Activated naive CD8-positive, alpha-beta T cell treated with anti-CD3 and anti-CD28 coated beads, Interleukin-2, amount 50 U/mL, for 16 hours (primary cell): ENCODE measurements at places on chromosomes 16 and 17.

- no peak for DNase-seq
These were observed 317.3 kb downstream of the FOXL1 start for GRCh38 chr16:86895606-86896005.

DNA sequence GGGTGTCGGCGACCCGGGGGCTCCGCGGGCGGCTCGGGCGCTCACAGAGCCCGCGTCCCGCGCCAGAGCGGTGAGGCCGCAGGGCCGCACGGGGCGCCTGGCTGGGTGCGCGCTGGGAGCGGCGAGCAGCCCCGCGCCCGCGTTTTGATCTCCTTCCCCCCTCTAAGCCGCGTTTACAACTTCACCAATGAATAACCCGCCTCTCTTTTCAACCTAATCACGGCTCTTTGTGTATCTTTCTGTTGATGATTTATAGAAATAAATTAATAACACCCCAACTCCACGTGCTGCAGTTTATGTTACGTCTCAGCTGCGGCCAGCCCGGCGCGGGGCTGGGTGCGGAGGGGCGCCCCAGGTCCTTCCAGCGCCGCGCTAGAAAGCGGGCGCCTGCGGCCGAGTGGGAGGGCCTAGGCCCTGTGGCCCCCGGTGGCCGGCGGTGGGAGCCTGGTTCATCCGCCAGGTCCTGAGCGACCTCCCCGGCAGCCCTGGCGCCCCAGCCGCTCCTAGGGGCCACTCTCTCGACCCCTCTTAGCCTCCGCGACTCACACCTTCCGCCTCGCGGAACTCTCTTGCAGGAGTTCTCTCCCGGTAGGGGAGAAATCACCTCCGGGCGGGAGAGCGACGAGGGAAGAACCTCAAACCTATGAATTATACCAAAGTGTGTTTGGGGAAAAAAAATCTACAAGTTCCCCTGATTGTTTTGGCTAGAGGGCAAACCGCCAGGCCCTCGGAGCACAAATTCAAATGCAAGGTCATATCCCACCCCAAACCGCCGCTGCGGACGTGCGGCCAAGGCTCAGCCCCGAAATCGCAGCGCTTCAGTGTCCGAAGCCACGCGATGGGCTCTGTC, 1.9 kb downstream of the HNF1B start:
- no peak for DNase-seq

- DNase-seq = no peak
These were observed 47.1 kb downstream of the SPACA3 start for GRCh38 chr17:33038740-33039139.

GRCh38 chr16:58503863-58504688, 4.1 kb downstream of the NDRG4 start:
- DNase-seq = no peak

GRCh38 chr17:80698297-80698696, 153.7 kb downstream of the RPTOR start:
- no peak for DNase-seq

DNA sequence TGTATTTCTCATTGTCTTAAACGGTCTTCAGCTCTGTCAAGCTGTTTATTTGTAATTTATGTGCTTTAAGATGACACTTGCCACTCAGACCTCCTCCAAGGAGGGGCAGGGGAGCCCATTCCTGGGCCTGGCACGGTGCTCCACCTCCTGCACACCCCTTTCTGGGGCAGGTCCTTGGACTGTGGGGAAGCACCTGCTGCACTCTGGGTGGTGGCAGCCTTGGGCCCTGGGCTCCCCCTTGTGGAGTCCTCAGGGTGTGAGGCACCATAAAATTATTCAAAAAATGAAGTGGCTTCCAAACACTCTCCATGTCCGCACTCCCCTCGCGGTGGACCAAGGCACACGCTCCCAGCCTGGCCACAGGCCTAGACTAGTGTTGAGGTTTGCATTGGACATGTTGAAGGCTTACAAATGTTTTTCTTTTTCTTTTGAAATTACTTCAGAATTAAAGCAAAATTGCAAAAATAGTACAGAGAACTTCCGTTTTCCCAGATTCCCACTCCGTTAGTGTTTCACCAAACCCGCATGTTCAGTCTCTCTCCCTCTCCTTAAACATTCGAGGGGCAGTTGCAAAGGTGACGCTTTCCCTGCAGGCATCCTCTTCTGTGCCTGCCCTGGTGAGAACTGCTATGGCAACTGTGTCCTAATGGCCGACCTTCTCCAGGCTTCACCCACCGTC, 32.4 kb downstream of the FOXK2 start:
- DNase-seq = peak; percentile 48

DNA sequence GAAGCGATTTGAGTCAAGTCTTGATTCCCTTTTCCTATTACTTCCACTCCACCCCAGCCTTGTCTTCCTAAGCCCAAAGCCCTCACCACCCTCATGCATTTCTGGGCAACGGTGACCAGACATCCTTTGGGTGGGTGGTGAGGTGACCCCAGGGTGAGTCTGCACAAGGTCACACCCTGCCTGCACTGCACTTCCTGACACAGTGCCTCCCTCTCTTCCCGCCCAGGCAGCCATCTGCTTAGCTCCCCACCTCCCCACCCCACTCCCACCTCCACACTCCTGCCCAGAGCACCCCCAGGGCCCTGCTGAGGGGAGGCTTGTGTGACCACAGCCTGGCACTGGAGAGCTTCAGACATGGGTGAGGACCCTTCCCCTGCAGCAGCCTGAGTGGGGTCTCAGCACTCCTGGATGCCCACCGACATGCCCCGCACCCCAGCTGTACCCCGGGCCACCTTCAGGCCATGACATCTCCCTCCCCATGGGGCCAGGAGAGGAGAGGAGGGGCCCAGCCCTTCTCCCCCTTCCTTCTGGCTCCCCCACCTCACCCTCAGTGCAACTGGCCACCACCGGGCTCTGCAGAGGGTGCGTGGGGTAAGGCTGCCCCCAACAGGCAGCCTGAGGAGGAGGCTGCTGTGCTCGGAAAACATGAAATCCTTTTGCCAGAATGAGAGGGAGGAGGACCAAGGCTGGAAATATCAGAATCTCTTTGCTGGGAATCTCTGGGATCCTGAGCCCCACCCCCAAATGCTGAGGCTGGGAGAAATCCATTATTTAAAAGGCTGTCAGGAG, 68.6 kb downstream of the CCT6B start:
- no peak for DNase-seq

DNA sequence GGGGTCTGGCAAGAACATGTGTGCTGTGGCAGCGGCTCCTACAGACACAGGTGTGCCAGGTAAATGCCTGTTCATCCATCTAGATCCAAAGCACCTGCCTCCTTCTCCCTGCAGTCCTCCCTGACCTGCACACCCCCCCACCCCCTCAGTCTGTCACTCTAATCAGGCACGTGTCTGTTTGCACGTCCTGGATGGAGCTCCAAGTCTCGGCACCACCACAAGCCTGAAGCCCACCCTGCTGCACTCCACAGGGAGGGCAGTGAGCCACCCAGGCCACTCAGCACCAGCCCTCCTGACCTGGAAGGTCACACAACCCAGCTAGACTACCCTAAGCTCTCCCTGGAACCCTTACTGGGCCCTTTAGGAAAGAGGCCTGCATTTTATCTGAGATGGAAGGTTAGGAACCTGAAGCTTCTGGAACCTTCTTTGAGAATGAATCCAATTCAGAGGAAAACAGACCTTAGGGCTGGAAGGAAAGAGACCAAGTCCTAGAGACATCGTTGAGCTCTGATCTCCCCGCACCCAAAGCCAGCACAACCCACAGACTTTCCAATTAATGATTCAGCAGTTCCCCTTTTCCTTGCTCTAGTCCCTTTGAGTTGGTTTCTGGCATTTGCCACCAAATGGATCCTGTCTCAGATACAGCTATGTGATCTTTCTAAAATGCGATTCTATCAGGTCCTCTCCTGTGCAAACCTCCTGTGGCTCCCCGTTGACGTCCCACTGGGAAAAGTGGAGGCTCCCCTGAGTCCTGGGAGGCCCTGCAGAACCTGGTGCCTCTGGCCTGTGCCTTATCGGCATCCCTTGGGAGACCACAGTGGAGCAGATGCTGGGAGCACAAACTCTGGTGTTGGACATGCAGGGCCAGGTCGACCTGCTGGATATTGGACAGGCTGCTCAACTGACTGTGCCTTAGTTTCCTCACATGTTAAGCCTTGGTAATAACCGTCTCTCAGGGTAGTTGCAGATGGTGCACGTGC, 67.9 kb downstream of the PRMT7 start:
- no peak for DNase-seq

DNA sequence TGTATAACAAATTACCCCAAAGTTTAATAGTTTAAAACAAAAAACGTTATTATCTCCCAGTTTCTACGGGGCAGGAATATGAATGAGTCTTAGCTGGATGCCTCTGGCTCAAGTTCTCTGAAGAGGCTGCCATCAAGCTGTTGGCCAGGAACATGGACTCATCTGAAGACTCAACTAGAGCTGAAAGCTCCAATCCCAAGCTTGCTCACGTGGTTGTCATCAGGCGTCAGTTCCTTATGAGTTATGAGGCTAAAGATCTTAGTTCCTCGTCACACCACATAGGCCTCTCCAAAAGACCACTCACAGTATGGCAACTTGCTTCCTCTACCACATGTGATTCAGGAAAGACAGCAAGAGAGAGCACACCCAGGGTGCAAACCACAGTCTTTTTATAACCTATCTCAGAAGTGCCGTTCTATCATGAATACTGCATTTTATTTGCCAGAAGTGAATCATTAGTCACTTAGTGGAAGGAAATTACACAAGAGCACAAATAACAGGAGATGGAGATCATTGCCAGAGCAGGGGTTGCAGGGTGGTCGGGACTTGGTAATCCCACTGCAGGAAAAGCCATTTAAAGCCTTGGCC, 48.7 kb upstream of the NLK start:
- DNase-seq = no peak

DNA sequence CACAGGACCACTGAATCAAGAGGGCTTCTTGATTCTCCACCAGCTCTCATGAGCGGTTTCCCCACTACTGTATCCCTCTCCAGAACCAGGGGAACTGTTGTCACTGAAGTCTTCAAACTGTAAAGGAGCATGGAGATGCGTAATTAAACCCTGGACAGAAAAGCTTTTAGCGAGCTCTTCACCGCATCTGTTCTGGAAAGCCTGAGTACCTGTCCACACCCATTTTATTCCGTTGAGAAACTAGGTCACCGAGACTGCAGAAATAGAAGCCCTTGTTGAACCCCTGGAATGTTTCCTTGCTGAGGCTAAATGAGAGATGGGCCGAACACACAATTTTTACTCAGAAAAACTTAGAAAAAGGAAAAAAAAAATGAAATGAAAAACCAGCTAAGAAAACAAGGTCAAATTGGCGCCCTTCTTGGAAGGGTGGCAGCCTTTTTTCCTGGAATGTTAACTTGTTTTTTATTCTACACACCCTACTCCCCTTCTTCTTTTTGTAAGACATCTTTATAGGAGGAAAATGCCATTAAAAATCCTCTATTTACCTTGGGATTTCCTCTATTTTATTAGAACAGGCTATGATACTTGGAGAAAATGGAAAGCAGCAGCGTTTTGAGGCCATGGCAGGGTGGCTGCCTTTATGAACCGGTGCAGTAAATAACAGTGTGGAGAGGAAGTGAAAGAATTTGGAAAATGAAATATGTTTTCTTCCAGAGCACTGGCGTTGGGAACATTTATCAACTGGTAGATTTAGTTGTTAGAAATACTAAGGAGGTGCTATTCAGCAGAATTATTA, 52.6 kb upstream of the CRISPLD2 start:
- no peak for DNase-seq

DNA sequence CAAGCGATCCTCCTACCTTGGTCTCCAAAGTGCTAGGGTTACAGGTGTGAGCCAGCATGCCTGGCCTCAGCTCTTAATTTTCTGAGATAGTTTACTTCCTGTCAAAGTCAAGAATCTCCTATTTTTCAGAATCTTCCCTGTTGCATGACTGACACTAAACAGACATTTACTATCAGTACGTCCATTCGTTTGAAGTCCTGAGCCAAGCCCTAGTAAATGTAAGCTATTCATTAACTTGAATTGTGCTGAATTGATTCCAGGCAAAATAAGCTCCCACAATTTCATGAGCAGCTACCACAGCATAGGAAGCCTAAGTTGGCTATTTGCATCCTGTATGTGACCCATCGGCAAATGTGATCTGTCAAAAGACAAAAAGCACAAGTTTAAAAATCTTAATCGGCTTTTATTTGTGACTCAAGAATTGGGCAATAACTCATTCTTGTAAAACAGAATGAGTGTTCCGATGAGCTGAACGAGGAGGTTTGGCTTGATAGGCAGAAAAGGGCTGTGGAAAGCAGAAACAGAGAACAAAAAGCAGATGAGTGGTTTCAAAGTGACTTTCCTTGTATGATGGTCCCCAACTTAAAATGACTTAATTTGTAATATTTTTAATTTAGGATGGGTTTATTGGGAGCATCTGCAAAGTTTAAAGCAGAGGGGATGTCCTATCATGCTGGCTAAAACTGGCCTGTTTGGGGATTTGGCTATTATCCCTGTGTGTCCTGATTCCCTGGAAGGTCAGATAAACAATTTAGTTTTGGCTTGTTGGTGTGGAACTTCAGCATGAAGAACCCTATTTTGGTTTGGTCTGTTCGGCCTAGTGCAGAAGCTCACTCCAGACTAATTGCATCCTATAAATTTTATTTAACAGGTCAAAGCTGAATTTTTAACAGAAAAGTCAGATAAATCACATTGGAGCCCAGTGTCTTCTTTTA, 14.2 kb downstream of the RNF112 start:
- DNase-seq = no peak

- DNase-seq = no peak
These were observed 76.2 kb upstream of the KSR1 start for GRCh38 chr17:27379888-27380533.

GRCh38 chr17:55575058-55575636, 63.9 kb upstream of the SMIM36 start:
- no peak for DNase-seq

- no peak for DNase-seq
These were observed 35.3 kb downstream of the ADGRG5 start for GRCh38 chr16:57577691-57578224.

DNA sequence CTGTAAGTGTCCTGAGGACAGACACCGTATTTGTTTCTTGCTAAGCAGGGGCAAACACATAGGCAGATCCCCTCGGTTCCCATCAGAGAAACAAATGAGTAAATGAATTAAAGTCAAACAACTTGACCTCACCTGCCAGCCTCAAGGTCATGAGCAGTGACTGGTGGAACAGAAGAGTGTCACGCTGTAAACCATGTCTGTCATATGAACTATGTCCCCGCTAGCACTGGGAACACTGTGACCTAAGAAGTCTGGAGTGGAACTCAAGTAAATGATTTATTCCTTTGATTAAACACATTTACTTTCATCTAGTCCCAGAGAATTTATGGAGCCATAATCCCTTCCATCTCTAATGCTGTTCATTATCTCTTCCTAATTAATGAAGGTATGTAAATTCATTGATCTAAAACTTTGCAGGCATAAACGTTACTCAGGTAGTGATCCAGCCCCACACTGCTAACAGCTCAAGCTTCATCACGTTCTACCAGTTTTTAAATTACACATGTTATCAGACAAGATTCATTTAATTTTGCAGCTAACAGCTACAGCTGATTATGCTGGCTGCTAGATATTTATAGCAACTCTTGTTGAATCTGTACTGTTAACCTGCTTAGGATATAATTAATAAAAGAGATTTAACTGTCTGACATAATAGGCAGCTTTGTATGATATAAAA, 38.7 kb downstream of the CPPED1 start:
- DNase-seq = no peak

DNA sequence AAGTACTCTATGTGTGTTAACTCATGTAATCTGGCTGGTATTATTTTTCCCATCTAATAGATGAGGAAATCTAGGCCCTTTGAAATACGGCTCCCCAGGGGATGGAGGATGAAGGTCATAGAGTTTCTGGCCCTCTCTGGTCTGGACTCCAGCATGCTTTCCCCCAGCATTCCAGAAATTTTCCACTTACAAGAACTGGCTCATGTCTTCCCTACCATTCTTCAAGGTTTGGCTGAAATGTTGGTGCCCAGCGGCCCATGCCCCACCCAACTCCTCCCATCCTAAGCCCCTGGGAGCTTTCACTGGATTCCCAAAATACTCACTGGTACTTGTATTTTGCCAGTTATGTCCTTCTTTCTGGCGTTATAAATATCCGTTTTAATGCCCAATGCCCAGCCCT, 237.5 kb upstream of the NLRP1 start:
- no peak for DNase-seq
